Naive B cell (primary cell): ENCODE measurements at places on chromosomes 2 and 18. TPM values are rescaled to one million over a fixed set of nuclear protein-coding genes. Genes with fewer than 3 reads are reported as not detected.

DNA sequence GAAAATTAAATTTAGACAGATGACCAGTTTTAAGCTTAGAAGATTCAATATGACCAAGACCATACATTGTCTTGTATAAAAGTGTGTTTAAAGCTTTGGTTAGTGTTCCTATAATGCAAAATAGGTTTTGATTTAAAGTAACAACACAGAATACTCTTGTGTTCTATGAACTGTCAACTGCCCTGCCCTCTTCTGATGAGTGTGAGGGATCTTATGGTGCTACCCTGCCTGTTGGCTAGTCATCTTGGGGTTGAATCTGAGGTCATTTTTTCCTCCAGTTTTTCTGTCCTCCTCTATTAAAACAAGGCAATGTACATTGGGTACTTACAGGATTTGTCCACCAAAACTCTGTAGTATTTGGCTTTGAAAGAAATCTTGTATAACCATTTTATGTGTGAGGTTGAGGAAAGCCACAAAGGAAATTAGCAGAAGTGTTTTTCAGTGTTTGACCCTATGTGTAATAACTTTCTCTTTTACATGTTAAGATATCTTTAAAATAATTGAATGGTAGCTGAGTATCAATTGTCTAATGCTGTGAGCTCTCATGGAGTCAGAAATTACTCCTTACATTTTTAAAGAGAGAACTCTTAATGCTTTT is 129.1 kb downstream of the SPTBN1 start:
- peaks cover 68% of the 10 kb centered on the region for H3K4me1 ChIP-seq
- no peak overlapping the region for H3K4me3 ChIP-seq
- no peak for DNase-seq
- no peaks in the 10 kb centered on the region for H3K27me3 ChIP-seq
- no peaks in the 10 kb centered on the region for H3K36me3 ChIP-seq

DNA sequence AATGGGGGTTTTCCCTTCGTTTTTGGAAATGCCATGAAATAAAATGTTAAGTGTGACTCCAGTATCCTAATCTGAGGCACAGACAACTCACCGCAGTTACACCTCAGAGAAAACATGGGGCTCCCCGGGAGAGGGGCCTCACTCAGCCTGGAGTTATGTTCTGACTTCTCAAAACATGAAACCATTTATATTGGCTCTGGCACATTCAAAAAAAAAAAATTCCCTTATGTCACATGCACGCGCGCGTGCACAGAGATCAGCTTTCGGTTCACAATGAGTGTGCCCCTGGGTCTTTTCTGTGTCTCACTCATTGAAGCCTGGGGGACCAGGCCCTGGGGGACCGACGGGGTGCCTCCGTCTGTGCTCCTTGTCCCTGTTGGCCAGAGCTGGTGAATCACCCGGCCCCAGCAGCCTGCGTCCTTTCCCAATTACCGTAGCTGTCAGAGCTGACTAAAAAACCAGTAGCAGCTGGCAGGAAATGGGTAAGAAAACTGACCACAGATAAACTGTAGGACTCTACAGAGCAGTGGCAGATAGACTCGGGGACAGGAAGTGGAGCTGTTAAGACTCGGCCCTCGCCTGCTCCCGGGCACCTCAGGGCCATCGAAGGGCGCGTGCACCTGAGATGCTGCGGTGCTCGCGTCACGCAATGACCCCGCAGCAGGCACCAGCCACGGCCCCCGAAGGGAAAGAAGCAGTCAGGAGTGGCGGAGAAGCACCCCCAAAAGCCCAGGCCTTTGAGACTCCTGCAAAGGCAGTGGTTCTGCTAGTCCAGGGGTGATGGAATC is 138.3 kb upstream of the ID2 start:
- peaks cover 21% of the 10 kb centered on the region for H3K4me1 ChIP-seq
- H3K27me3 ChIP-seq: peaks cover 85% of the 10 kb centered on the region
- H3K27ac ChIP-seq: peak overlapping the region; percentile 39

GRCh38 chr2:128091726-128092080 is 703 bp downstream of the UGGT1 start:
- no peaks in the 10 kb centered on the region for H3K36me3 ChIP-seq
- H3K4me1 ChIP-seq: peaks cover 54% of the 10 kb centered on the region
- no peaks in the 10 kb centered on the region for H3K27me3 ChIP-seq
- peak overlapping the region; percentile 58 for H3K27ac ChIP-seq
- no peak for DNase-seq

DNA sequence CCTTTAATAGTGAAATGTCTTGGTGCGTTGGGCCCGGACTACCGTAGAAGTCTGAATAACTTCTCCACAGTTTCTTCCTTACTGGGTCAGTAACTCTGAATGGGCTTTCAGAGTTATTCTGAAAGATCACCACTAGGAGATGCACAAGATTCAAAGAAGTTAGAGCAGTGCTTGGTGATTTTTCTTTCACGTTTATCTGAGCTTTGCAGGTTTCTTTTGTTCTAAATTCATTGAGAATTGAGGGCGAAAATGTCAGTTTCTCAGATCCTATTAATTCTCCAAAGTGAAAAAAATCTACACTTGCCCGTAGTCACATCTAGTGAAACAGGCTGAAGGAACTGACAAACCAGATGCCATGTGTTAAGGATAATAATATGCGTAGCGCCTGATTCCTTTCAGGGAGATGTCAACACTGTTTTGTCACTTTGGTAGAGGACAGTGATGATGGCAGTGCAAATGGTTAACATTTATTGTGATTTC is 70.1 kb downstream of the QPCT start:
- peak; percentile 40 for DNase-seq
- H3K36me3 ChIP-seq: no peaks in the 10 kb centered on the region
- no peaks in the 10 kb centered on the region for H3K4me1 ChIP-seq
- H3K27me3 ChIP-seq: peaks cover 6% of the 10 kb centered on the region
- no peak overlapping the region for H3K4me3 ChIP-seq

DNA sequence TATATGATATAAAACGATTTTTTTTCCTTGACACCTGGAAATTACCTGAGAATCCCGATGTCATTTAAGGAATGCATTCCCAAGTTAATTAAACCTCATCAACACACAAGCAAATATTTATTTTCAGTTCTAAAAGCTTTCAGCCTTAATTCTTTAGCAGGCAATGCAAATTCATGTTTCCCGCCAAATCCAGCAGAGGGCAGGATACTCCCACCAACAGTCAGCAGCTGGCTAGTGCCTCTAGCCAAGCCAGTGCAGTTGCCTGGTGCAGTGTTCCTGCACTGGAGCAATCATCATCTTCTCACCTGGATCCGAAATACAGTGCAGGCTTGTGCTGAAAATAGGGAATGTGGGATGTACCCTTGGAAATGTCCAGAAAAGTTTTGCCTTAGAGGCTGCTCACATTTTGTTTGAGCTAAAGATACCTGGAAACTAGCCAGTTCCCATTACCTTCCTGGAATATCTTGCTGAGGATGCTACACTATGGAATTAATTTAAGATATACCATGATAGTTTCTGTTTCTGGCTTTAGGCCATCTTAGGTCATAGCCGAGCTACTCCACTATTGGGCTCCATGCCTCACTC is 48.4 kb upstream of the CYTIP start:
- H3K4me1 ChIP-seq: peaks cover 9% of the 10 kb centered on the region
- H3K27ac ChIP-seq: no peak overlapping the region
- no peaks in the 10 kb centered on the region for H3K36me3 ChIP-seq
- H3K4me3 ChIP-seq: no peak overlapping the region

DNA sequence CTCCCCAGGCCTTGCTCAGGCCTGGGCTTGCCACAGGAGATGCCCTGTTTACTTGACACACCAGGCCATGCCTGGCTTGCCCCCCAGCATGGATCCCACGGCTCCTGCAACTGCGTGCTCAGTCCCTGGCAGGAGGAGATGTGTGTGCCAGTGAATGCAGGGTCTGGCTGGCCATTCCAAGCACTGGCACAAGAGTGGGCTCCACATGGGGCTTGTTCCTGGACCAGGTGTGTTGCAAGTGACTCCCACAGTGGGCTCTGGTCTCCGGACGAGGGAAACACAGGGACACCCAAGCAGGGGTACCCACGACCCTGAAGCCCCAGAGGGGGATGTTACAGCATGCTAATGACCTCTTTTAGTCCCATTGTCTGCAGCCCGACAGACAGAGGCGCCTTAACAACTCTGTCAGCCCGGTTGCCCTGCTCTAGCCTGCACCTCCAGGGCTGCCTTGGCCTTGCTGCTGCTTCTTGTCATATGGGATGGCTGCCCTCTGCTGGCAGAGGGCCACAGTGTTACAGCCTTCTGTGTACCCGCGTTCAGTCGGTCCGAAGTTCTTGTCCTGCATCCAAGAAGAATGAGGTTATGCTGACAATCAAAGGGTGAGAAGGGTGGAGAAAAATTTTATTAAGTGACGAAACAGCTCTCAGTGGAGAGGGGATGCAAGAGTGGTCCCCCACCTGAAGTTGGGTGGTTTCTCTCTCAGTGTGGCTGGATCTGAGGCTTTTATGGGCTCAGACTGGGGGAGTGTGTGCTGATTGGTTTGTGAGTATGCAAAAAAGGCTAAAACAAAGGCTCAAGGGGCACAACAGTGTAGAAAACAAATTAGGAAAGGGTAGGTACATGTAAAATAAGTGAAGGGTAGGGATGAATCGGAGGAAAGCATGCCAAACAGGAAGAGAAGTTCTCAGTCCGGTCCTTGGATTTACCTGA is 180.4 kb downstream of the MBD5 start:
- DNase-seq: peak; percentile 20
- H3K4me3 ChIP-seq: no peak overlapping the region

GRCh38 chr18:56570978-56571377 is 67.4 kb downstream of the TXNL1 start:
- H3K27ac ChIP-seq: peak overlapping the region; percentile 20
- H3K36me3 ChIP-seq: no peaks in the 10 kb centered on the region
- H3K4me3 ChIP-seq: no peak overlapping the region
- H3K4me1 ChIP-seq: no peaks in the 10 kb centered on the region

- DNase-seq: no peak
- H3K27me3 ChIP-seq: peaks cover 81% of the 10 kb centered on the region
- peak within 1 kb of the TSS; percentile 89 for H3K4me3 ChIP-seq
- H3K27ac ChIP-seq: no peak within 1 kb of the TSS
- H3K36me3 ChIP-seq: peaks cover 38% of the 10 kb centered on the region
These were observed at the start of gene POU3F3 for GRCh38 chr2:104853534-104854497. Gene POU3F3 (plus strand): TSS chr2:104854115. CDS start chr2:104855511, 1,396 bp downstream.

- no peaks in the 10 kb centered on the region for H3K27me3 ChIP-seq
- DNase-seq: no peak
- no peaks in the 10 kb centered on the region for H3K36me3 ChIP-seq
- H3K27ac ChIP-seq: peak overlapping the region; percentile 59
These were observed 99.3 kb downstream of the MAP2 start for GRCh38 chr2:209523041-209523740.

- peak overlapping the region; percentile 33 for H3K27ac ChIP-seq
- no peaks in the 10 kb centered on the region for H3K27me3 ChIP-seq
- H3K4me3 ChIP-seq: no peak overlapping the region
- DNase-seq: no peak
- no peaks in the 10 kb centered on the region for H3K36me3 ChIP-seq
These were observed 12.7 kb upstream of the SELENOI start for GRCh38 chr2:26333293-26333692.

- H3K36me3 ChIP-seq: no peaks in the 10 kb centered on the region
- H3K4me1 ChIP-seq: peaks cover 12% of the 10 kb centered on the region
- H3K4me3 ChIP-seq: no peak overlapping the region
- peaks cover 18% of the 10 kb centered on the region for H3K27me3 ChIP-seq
These were observed 501.1 kb upstream of the TNP1 start for GRCh38 chr2:217360781-217361482.

DNA sequence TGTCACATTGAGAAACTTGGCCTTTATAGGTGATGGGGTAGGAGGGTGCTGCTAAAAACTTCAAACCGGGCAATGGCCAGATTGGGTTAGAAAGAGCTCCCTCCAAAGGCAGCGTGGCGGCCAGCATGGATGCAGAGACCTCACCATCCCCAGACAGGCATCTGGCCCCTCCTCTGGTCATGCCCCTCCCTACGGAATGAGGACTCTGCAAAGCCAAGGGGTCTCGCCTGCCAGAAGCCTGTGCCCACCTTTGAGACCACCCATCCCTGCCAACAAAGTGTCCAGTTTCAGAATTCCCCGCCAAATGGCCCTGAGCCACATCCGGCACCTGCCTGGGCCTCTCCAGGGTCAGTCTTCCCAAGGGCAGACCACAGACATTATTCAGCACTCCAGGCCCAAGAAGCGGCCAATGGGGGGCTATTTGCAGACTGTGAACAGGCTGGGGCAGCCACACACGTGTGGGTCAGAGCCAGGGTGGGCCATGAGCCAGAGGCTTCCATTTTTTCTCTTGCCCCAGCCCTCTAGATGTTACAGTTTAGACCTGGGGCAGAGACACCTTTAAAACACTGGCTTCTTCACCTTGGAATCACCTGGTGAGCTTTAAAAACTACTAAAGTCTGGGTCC is 4.2 kb upstream of the ATP6V1B1 start:
- H3K4me3 ChIP-seq: no peak overlapping the region
- no peak for DNase-seq
- H3K4me1 ChIP-seq: peaks cover 8% of the 10 kb centered on the region
- H3K27me3 ChIP-seq: peaks cover 40% of the 10 kb centered on the region
- H3K27ac ChIP-seq: no peak overlapping the region
- H3K36me3 ChIP-seq: no peaks in the 10 kb centered on the region

GRCh38 chr2:30398084-30398873 is 48.8 kb upstream of the LCLAT1 start:
- no peak overlapping the region for H3K4me3 ChIP-seq
- H3K27me3 ChIP-seq: no peaks in the 10 kb centered on the region
- H3K36me3 ChIP-seq: no peaks in the 10 kb centered on the region
- no peak overlapping the region for H3K27ac ChIP-seq
- peaks cover 6% of the 10 kb centered on the region for H3K4me1 ChIP-seq
- DNase-seq: no peak

DNA sequence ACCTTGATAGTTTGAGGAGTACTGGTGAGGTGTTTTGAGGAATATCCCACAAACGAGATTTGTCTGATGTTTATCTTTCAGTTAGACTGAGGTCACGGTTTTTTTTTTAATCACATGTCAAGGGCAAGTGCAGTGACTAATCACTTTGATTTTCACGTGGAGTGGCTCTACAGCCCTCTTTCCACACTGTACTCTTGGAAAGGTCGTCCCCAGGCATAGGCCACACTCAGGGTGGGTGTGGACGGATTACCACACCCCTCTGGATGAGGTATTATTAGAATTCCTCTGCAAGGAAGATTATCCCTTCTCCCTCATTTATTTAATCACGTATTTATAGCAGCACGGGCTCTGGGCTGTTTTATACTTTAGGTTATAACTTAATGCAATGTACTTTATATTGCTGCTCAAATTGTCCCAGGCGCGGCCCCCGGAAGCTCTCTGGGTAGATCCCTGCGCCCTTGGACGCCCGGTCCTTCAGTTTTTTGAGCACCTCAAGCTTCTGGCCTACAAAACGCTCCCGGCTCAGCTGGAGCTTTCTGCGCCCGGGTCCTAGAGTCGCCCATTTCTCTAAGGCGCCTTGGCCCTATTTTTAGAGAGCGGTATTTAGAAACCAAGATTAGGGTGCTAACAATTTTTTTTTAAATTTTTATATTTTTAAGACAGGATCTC is 515 bp upstream of the PLEKHB2 start:
- peak overlapping the region; percentile 97 for H3K4me3 ChIP-seq
- no peaks in the 10 kb centered on the region for H3K27me3 ChIP-seq
- peak overlapping the region; percentile 99 for H3K27ac ChIP-seq
- peaks cover 34% of the 10 kb centered on the region for H3K4me1 ChIP-seq

- peaks cover 2% of the 10 kb centered on the region for H3K4me1 ChIP-seq
- H3K27ac ChIP-seq: peak overlapping the region; percentile 88
- DNase-seq: no peak
- no peaks in the 10 kb centered on the region for H3K27me3 ChIP-seq
These were observed 61.4 kb downstream of the NDUFA10 start for GRCh38 chr2:239963646-239964205.

The TUBA3E gene
- not detected for polyA plus RNA-seq

The CAPN14 gene
- polyA plus RNA-seq: 0.51 TPM

The TMEM247 gene
- not detected for polyA plus RNA-seq

The WNT10A gene
- 6.5 TPM for polyA plus RNA-seq
